ENCODE measurements at places on chromosomes 2 and 18.

- no peak for DNase-seq
Measured at GRCh38 chr2:25566694-25567093, 106.7 kb downstream of the DTNB start.

GRCh38 chr2:232523682-232524597, 2.0 kb upstream of the CHRND start:
- no peak for DNase-seq

DNA sequence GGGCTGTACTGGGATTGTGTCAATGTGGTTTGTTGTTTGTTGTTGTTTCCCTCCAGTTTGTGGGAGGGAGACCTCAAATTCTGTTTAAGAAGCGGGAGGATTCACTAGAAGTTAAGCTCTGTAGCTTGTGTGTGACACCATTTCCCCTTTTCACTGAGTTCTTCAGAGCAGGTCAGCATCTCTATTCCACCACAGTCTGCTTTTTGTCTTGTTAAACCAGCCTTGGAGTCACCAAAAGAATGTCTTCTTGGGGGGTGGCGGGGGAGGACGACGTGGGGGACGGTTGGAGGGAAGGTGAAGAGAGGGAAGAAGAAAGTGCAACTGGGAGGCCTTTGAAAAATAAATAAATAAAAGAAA, 2.3 kb upstream of the BCL11A start:
- no peak for DNase-seq

DNA sequence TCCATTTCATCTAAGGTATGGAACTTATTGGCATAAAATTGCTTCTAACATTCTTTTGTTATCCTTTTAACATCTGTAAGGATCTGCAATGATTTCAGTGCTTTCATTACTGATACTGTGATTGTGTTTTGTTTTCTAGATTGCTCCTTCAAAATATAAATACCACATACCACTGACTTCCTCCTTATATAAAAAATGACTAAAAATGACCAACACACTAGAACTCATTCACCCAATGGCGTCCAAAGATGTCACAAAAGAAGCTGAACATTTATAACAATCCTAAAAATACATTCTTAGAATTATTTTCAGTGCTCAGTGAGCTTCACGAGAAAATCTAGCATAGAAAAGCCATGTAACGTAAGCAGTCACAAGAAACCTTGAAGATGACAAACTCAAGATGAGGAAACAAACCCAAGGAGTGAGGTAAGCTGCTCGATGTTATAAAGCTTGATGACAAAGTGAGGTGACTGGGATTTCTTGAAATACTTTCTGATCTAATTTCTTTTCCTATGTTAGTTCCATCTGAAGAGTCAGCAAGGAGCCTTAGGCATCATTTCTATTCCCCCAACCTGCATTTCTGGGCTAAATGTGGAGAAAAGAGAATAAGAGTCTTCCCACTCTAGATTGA, 42.6 kb downstream of the PNO1 start:
- DNase-seq = no peak

DNA sequence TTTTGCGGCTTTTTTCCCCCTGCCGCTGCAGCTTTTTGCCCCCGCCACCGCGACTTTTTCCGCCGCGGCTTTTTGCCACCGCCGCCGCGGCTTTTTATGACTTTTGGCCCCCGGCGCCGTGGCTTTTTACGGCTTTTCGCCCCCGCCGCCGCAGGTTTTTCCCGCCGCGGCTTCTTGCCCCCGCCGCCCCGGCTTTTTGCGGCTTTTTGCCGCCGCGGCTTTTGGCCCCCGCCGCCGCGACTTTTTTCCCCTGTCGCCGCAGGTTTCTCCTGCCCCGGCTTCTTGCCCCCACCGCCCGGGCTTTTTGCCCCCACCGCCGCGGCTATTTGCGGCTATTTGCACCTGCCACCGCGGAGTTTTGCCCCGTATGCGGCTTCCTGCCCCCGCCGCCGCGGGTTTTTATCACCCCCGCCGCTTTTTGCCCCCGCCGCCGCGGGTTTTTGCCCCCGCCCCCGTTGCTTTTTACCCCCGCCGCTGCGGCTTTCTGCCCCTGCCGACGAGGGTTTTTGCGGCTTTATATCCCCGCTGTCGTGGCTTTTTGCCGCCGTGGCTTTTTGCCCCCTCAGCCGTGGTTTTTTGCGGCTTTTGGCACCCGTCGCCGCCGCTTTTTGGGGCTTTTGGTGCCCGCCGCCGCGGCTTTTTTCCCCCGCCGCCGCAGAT, 2750.9 kb downstream of the RPIA start:
- DNase-seq = no peak

- no peak for DNase-seq
Measured at GRCh38 chr2:139237023-139237422, 456.8 kb upstream of the NXPH2 start.

- no peak for DNase-seq
Measured at GRCh38 chr2:240247241-240247867, 106.9 kb upstream of the OTOS start.

GRCh38 chr2:13252615-13253014, 535.9 kb downstream of the TRIB2 start:
- no peak for DNase-seq

GRCh38 chr2:28377984-28378678, 14.5 kb upstream of the FOSL2 start:
- DNase-seq = no peak

GRCh38 chr2:142965443-142965842, 88.0 kb downstream of the KYNU start:
- DNase-seq = no peak

DNA sequence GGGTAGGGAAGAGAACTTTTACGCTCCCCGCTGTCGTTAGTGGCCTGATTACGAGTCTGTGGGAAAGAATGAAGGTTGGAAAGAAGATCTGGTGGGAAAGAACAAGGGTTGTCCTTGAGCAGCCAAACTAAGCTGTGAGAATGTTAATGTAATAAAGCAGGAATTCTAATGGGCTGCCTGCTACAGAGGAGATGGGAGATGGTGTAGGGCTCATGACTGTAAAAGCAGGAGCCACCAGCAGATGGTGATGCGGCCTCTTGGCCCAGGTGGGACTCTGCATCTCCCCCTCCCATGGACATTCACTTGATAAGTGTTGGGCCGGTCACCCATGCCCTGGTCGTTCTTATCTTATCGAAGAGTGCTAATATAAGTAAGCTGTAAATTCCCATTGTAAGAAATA, 150.0 kb downstream of the NEDD4L start:
- DNase-seq = no peak

Data from activated T-helper 1 cell treated with anti-CD3 and anti-CD28 coated beads, Interleukin-12 subunit alpha, Interleukin-12 subunit beta, Interleukin-2, Interleukin-4 antibody, amounts not matched to agents 30 ng/mL and 10 ng/mL and 1 ng/mL, durations not matched to agents 14 hours and 24 hours and 36 hours (primary cell).